ENCODE measurements at places on chromosomes 3 and 15. TPM values are rescaled to one million over a fixed set of nuclear protein-coding genes. Genes with fewer than 3 reads are reported as not detected.

- no peak for DNase-seq
Measured at GRCh38 chr15:39597751-39598185, 16.9 kb downstream of the THBS1 start.

DNA sequence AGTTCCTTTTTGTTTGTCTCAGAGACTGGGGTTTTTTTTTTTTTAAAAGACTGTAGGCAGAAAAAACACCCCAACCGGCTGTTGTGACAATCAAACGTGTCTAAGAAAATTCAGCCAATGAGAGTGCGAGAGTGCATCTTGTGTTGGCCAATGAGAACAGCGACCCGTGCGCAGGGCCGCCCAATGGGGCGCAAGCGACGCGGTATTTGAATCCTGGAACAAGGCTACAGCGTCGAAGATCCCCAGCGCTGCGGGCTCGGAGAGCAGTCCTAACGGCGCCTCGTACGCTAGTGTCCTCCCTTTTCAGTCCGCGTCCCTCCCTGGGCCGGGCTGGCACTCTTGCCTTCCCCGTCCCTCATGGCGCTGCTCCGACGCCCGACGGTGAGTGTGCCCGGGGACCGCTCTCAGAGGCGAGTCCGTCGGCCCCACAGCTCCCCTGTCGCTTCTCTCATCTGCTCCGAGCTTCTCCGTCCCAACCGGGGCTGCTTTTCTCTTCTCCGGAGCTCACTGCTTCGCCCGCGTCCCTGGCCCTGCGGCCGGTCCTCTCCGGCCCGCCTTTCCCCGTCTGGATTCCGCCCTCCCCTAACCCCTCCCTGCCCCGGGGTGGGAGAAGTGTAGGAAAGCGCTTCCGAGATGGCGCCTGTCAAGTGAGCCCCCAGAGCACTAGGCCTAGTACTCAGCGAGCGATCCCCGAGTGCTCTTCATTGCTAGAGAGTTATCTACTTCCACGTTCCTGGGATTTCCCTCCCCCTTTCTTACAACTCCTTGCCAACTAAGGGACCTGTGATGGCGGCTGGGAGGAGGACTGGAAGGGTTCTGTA lies at the start of gene CCNB2:
CCNB2 (plus strand) TSS at position 235 of the 821 bp plus-strand sequence; CDS start at position 358, 123 bp downstream.
- DNase-seq = peak; percentile 92

The TM4SF18 gene
- total RNA-seq = not detected

The IL5RA gene
- 0.15 TPM for total RNA-seq

- no peak for DNase-seq
Measured at GRCh38 chr3:17740721-17741141, 1.7 kb downstream of the TBC1D5 start.

GRCh38 chr3:101966226-101966625 lies 116.9 kb downstream of the NFKBIZ start:
- DNase-seq = no peak

- no peak for DNase-seq
Measured at GRCh38 chr3:87468235-87468634, 191.9 kb upstream of the POU1F1 start.

- peak; percentile 38 for DNase-seq
Measured at GRCh38 chr3:46960081-46960701, 16.4 kb downstream of the CCDC12 start.

The MEIS2 gene
- total RNA-seq = not detected
